Kidney (tissue), 22 donors: ENCODE measurements at places on chromosomes 7 and 10.

DNA sequence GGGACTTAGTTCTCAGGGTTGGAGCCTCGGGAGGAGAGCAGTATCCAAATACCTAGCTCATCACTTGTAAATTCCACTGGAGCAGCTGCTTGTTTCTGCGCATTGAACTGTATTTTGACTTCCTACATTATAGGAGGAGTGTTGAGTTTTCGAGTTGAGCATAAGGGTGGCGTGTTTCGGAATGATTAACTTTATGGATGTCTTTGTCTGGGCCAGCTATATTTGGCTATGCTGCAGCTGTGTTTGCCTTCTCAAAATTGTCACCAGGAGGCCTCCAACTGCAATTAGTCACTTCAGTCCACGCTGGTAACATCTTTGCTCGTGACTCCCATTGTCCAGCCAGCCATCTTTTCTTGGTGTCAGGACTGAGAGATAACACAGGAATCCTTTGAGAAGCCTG is 9.1 kb downstream of the CELF2 start:
- no peak for DNase-seq

DNA sequence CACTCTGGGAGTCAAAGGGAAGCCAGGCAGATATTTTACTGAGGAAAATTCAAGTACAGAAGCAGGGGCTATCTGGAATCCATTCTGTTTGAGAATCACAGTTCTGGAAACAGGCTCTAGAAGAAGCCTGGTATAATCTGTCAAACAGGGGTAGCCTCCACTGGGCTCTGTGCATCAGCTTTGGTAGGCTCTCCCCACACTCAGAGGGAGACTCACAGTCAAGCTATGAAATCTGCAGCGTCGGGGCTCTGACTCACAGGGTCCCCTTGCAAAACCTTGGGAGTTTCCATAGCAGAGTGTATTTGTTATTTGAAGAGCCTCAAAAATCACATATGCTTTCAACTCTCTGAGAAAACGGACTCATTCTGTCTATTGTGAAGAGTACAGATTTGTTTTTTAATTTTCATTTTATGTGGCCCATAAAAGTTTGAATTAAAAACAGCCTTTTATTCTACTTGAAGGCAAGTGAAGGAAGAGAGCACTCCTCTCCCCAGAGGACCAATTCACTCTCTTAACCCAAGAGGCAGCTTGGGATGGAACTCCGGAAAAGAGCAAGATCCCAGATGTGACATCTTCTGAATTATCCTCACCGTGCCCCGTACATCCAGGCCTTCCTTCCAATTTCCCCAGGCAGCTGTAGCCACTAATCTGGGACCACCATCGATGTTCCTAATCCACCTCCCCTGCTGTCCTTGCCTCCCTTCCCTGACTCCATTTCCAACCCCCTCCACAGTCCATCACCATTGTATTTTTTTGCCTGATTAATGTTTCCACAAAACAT is 590.9 kb upstream of the MGMT start:
- DNase-seq: no peak

DNA sequence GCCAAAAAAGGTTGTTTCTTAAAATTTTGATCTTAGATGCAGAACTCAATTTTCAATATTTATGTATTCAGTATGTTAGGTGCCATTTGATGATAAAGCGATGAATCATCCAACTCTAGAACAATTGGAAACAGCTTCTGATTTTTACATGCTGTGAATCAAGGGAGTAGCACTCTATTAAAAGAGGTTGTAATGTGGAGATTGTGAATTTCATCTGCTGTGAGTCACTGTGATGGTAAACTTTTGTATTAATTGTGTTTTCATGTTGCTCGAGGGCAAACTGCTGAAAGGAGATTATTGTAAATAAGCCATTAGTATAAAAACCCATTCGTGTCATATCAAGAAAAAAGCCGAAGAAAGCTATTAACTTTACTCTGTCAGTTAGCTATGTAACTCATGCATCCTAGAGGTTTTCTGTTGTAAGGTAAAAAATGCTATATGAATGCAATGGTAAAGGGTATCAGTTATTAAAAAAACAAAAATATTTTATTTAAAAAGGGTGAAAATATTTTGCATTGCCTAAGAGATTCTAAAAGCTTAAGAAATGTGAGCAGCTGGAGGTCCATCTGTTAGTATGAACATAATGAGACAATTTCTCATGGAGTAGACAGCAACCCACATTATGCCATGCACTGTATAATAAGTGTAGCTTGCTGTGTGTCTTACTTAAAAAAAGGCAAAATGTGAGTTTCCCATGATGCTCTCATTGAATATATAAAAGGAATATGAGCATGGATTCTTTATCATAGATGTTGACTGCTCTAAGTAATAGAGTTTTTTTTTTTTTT is 511.0 kb upstream of the PCDH15 start:
- no peak for DNase-seq

- no peak for DNase-seq
Observed at GRCh38 chr7:137480401-137480800, 136.9 kb upstream of the PTN start.

DNA sequence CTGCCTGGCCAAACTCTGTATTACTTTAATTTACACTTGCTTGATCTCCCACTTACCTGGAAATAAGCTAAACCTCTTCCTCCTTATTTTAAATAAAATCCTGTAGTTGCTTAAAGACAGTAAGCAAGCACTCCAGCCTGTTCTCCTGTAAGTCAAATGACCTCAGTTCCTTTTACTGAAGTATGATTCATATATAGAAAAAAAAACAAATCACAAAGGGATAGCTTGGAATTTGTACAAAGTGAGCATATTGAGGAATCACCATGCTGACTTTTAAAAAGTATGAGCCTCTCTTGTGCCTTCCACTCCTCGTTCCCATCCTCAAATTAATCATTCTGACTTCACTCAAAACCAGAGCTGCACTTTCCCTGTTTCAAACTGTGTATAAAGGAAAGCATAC is 52.0 kb downstream of the C10orf90 start:
- no peak for DNase-seq

- no peak for DNase-seq
Observed at GRCh38 chr10:14023673-14024328, 306.9 kb downstream of the FRMD4A start.

- no peak for DNase-seq
Observed at GRCh38 chr7:88985295-88985694, 189.8 kb upstream of the TEX47 start.

- DNase-seq: no peak
Observed at GRCh38 chr7:78558566-78558965, 760.0 kb downstream of the PHTF2 start.

DNA sequence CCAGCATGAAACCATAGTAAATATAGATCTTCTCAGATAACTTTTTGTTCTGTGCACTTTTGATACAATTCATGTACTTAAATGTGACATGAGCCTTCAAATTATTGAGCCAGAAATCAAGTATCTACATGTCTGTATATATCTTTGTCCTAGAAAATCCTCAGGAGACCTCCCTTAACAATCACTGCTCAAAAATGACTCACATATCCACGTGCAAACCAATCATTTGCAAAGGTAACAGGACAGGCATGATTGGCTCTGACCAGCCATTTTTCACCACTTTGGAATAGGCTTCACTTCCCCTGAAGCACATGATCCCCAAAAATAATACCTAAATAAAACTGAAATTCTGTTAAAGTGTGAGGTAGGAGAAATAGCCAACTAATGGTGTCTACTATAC is 902.5 kb downstream of the PCDH15 start:
- no peak for DNase-seq

- DNase-seq: no peak
Observed at GRCh38 chr7:288671-289101, 1.3 kb upstream of the FOXL3 start.

DNA sequence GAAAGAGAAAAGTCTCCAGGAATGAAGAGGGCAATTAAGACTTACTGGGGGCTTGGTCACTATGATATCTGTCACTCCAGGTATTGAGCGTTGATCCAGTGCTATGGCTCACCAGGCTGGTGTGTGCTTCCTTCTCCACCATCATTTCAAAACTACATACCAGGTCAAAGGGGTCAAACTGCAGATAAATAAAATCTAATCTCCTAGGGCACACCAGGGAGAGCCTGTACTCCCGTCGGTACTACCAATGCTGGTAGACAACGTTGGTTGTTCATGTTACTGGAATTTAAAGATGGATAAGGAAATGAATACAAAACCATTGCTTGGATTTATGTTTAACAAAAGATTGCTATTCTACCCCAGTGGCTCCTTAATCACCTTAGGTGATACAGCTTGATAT is 118.3 kb downstream of the MYO3A start:
- DNase-seq: no peak

DNA sequence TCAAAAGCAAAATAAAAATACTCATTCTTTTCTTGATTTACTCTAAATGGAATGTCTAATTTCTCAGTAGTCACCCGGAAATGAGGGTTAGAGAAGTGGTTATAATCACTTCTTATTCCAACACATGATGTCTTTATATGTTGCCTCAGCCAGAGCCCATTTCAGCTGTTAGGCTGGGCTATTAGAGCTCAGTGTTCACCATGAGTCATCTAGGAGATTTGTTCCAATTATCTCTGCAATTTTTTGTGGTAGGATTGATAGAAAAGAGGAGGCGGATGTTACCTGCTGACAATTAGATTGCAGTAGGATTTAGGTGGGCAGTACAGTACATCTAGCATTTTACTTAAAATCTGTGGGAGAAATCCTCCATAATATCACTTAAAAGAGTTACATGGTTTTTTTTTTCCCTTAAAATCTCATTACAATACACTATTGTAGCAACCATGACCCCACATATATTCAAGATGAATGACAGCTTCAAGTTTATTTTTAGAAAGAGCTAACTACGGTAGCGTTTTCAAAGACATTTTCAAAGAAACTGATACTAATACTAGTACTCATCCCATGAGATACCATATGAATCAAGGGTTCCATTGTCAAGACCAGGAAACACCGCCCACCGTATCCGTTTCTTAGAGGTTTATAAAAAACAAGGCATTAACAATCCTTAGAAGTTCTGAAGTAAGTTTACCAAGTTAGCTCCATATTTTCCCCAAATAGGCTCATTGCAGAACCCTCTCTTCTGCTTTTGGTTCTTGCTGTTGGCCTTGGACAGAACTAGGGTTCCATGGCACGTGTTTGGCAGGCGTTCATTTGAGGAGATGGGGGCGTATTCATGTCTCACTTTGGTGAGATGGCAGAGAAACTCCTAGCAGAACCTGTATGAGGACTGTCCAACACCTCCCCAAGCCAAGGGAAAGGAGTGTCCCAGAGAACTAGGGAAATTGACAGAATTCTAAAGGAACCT is 10.4 kb downstream of the CPA2 start:
- DNase-seq: no peak

- DNase-seq: no peak
Observed at GRCh38 chr10:42971251-42971599, 105.6 kb upstream of the RET start.

GRCh38 chr10:75602341-75602740 is 170.9 kb downstream of the LRMDA start:
- DNase-seq: no peak

GRCh38 chr7:99006739-99007424 is 128.6 kb downstream of the TRRAP start:
- DNase-seq: no peak

DNA sequence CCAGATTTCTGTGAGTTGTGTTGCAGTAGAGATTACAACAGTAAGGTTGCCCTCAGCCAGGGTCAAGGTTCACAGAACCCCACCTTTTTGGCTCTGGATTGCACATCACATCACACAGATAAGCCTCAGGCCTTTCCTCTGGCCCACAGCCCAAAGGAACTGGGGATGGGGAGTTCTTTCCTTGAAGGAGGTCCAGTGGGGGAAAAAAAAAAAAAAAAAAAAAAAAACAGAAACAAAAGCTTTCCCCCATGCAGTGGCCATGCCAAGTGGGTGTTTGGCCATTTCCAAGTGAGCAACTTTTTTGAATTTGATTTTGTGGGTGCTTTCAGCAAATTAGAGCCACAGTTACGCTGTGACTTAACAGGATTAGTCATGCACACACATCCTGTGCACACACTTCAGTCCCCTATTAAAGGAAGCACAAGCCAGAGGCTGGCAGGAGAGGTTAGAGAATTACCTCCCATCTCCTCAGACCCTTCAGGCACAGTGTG is 79.3 kb upstream of the NANOS1 start:
- no peak for DNase-seq

GRCh38 chr7:138784692-138785091 is 13.1 kb upstream of the TMEM213 start:
- no peak for DNase-seq

- no peak for DNase-seq
Observed at GRCh38 chr10:122849090-122849489, 3.4 kb upstream of the CUZD1 start.

GRCh38 chr10:103799341-103799740 is 56.0 kb downstream of the SH3PXD2A start:
- no peak for DNase-seq

DNA sequence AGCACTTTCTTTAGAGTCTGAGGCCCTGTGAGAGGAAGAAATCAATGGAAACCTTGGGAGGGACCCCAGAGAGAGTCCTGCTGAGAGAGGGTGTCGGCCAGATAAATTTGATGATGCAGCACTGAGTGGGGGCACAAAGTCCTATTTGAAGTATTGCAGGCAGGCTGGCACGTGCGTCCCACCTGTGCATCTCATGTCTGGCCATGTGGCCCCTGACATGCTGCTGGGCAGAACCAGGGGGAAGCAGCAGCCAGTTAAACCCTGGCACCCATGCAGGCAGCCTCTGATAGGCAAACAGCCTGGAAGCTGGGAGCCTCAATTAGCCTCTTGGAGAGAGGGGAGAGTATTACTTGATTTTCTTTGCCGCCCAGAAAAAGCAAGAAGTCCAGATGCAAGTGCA is 180.9 kb downstream of the PLXNA4 start:
- no peak for DNase-seq

DNA sequence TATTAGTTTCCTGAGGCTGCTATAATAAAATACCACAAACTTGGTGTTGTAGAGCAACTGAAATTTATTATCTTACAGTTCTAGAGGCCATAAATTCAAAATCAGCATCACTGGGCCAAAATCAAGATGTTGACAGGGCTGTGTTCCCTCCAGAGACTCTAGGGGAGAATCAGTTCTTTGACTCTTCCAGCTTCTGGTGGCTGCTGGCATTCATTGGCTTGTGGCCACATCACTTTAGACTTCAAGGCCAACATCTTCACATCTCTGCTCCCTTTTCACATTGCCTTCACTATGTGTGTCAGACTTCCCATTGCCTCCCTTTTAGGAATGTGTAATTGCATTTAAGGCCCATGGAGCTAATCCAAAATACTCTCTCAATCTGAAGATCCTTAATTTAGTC is 1.6 kb upstream of the MRPS33 start:
- no peak for DNase-seq

GRCh38 chr7:51289623-51290303 is 26.8 kb downstream of the COBL start:
- no peak for DNase-seq

DNA sequence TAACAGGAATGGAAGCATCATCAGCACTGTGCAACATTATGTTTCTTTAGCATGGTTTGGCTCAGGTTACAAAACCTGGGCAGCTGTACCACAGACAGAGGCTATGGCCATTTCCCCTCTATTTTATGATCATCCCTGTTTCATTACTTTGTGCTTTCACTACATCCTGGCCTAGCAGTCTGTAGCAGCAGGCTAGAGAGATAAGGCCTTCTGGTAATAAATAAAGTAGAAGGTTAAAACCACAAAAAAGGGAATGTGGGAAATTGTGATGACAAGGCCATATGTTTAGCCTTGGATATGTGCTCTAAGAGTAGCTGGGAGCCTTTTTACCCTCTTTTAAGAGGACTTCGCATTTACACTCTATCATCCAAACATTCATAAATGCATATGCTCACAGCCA is 266.2 kb upstream of the PHF14 start:
- no peak for DNase-seq
